ENCODE measurements at places on chromosomes 7 and 10.

DNA sequence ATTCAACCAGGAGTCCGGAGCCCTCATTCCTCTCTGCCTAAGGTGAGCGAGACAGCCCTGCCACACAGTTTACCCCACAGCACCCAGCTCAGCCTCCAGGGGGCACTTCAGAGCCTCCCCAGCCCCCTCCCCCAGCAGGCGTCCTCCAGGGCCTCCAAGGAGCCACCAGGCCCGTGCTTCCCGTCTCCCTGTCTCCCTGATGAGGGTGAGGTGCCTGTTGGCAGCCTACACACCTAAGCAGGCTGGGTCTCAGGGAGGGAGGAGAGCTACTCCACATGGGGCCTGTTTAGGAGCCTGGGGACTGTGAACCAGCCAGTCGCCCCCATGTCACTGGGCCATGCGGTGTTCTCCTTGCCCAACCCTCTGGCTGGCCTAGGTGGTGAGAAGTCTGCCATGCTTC, 28.9 kb upstream of the TRIM8 start:
- DNase-seq = peak; percentile 22

- no peak for DNase-seq
Observed at GRCh38 chr10:72186258-72186981, 29.4 kb upstream of the ANAPC16 start.

- DNase-seq = no peak
Observed at GRCh38 chr7:150993511-150993910, 2.7 kb downstream of the NOS3 start.

DNA sequence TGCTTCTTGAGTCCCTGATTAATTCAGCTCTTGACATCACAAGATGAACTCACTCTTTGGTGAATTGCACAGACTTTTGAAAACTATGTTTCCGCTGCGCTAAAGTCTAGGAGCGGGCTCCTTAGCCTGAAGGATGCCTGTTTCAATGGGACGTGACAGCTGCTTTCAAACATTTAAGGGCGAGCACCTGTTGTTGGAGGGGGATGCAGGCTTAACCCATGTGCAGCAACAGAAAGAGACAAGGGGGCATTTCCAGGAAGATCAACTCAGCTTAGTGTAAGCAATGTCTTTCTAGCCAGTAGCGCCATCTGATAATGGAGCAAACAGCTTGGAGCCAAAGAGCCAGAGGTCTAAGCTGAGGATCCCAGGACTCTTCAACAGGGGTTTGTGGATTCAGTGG, 8.4 kb upstream of the PFKFB3 start:
- DNase-seq = no peak

DNA sequence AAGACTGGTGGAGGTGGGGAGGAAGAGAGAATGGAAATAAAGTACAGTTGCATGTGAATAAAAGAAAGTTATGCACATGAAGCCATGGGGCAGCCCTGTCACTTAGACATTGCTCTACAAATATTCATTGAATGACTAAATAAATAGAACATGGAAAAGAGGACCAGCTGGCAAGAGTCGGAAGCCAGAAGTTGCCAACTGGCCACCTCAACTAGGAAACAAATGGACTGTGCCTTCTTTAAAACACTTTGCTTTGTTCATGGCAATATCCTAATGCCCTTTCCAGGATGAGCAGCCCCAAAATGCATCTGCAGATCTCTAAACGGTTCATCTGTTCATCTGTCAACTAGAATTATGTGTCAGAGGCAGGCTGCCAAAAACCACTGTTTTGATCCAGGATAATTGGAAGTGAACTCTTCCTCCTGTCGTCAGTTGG, 157.3 kb downstream of the NOC3L start:
- no peak for DNase-seq

- no peak for DNase-seq
Observed at GRCh38 chr7:50389961-50390360, 60.2 kb downstream of the FIGNL1 start.

- no peak for DNase-seq
Observed at GRCh38 chr10:108496106-108496505, 1331.6 kb upstream of the SORCS1 start.

- no peak for DNase-seq
Observed at GRCh38 chr7:109322833-109323232, 753.2 kb downstream of the DNAJB9 start.

DNA sequence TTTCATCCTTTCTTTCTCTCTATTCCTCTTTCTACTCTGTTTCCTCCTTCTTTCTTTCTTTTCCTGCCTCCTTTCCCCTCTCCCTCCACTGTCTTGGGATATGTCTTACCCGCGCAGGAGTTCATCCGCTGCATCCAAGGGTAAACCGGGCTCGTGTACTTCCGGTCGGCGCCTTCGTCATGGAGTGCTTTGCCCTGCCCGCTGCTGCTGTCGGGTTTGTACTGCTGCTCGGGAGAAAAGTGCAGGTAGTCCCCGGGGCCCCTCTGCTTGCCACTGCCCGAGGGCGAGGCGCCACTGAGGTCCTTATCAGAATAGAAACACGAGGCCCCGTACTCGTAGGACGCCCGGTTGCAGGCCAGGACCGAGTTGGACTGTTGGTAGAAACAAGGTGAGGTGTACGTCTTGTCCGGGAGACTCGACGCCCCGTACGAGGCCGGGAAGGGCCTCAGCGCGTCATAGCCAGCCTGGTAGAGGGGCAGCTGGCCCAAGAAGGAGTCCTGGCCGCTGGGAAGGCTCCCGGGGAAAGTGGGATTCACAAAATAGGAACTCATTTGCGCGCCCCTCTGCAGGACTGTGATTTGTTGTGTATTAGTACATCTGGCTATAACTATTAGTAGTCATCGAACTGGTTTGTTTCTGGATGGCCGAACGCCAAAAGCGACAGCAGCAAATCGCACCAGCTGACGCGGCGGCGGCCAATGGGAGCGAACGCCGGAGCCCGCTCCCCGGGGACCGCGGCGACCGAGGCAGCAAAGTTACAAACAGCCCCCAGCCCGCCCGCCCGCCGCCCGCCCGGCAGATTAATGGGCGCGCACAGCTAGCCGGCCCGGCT, at the start of gene HOXA6:
HOXA6 (minus strand) TSS at position 576 of the 832 bp plus-strand sequence; CDS start at position 551, 25 bp downstream.
- no peak for DNase-seq

- DNase-seq = no peak
Observed at GRCh38 chr10:136465-136762, 1.2 kb downstream of the ZMYND11 start.

- DNase-seq = no peak
Observed at GRCh38 chr7:113199136-113199535, 80.8 kb upstream of the SMIM30 start.

- no peak for DNase-seq
Observed at GRCh38 chr7:2528481-2529095, 9.0 kb downstream of the LFNG start.

- DNase-seq = no peak
Observed at GRCh38 chr10:67549390-67549789, 146.6 kb downstream of the CTNNA3 start.

- DNase-seq = no peak
Observed at GRCh38 chr10:15451137-15452094, 80.3 kb upstream of the FAM171A1 start.

DNA sequence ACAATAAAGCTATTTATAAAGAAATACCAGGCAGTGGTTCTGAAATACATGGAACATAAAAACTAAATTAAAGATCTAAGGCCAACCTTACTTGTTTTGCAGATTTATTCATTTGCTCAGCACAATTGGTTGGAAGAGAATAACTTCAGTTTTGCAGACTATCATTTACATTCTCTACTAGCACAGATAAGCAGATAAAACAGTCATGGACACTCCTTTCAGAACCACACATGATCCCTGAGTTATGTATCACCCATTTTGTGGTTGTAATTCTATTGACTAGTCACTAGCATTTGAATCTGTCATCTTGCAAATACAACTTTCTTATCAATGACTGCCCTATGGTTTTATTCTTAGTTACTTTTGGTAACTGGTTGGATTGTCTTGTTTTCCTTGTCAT, 45.1 kb downstream of the PRKAR2B start:
- DNase-seq = no peak

DNA sequence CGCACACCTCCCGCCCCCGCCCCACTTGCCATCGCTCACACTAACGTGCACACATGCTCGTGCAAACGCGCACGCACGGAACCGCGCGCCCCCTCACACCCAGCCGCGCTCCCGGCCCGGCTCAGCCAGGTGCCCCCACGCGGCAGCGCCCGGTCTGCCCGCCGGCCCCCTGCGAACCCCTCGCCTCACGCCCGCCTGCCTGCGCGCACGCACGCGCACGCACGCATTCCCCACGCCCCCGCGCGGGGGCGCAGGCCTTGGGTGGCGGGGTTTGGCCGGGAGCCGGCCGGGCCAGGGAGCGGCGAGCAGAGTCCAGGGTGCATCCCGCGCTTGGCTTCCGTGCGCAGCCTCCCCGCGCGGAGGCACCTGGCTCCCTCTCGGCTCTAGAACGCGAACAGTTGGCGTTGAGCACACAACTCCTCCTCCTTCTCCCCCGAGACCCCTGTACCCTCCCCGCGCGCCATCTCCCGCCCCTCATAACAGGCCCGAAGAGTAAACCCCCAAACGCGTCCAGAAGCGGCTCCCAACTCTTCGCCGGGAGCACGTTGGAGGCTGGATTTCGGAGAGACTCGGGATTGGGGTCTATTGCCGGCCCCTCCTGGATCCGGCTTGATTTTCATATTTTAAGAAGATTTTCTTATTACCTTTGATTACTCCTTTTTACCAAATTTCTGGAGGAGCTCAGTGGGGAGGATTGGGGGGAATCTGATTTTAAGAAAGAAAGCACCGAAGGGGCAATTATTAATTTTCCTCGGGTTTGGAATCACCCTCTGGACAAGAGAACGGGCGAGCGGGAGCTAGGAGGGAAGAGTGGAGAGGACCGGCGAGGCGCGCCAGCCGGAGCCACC, 527 bp upstream of the SORCS3 start:
- no peak for DNase-seq

DNA sequence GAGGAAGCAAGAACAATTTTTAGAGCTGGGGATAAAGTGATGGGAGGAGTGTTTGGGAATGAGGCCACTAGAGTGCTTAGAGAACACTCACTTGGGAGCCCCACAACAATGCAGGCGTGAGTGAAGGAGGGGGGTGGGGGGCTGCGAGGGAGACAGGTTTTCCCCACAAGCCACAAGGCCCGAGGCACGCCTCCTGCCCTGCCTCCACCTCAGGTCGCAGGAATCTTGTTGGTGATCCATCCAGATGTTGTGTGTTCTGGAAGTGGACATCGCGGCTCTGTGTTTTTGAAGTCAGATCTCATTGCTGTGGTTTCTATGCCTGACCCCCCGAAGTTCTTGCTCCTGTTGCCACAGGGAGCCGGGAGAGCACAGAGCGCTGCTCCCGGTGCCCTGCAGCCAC, 178.0 kb upstream of the BMPER start:
- no peak for DNase-seq

GRCh38 chr7:131957338-131958020, 401.1 kb upstream of the PODXL start:
- DNase-seq = no peak

DNA sequence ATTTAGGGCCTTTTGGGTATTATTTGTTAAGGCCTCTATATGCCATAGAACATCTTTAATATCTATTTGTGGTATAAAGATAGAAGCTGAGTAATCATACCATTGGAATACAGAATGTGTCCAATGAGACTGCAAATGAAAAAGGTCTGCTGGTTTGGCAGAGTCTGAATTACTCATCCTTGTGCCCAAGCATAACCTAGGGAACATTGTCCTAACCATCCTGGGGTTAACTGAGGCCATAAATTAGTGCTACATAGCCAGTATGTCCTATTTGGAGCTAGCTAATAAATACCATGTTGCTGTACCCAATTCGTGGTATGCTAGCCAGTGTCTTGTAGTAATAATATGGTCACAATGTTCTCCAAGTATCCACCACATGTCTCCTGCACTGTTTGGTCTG, 117.1 kb downstream of the ANKRD26 start:
- no peak for DNase-seq

- no peak for DNase-seq
Observed at GRCh38 chr7:148505645-148506375, 84.8 kb upstream of the C7orf33 start.

GRCh38 chr10:99435986-99436638, 5.7 kb upstream of the GOT1 start:
- no peak for DNase-seq

DNA sequence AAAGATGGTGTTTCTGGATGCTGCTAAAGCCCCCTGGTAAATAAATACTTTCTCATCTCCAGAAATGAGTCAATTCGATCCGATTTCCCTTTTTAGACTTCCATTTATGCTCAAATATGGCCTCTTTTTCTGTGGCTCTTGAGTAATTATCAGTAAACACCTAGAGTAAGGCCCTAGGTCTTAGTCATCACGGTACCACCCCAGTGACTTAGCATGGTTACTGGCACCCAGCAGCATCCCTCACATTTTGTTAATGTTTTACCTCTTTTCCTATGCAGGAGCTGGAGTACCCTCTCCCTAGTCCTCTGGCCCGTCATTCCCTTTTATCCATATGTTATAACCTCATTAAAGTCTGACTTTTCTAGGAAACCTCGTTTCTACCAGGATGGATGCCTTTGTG, 19.5 kb downstream of the CHN2 start:
- DNase-seq = no peak

DNA sequence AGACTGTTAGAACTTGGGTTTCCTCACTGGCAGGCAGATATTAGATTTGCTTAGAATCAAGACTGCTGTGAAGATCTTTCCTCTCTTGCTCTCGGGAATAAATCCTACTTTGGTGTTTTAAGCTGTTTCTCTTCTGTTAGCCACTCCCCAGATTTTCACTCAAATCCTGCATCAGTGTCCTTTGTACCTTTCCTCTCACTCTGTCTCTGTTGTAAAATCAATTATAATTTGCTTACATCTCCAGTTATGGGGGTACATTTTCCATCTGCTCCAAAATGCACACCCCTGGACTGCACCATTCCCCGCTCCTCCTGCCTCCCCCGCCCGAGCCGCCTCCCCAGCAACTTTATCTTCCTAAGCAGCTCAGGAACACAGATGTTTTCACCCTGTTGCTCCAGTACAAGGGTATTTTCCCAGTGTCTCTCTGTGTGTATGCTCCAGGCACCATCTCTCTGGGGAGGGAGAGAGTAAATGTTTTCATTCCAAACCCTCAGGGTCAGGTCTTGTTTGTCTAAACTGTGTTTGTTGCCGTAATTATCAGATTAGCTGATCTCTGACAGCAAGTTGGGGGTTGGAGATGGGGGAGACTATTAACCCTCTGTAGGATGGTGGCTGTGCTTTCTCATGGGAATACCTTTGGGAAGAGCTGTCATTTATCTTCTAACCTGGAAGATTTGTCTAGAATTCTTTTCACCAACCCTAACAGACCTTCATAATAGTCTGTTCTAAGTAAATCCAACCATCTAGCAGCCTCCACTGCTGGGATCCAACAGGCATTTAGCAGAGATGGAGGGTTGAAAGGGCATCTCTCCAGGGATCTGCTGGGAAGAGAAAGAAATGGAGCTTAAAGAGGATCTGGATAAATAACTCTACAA, 20.4 kb upstream of the GOT1 start:
- DNase-seq = no peak

GRCh38 chr10:22643775-22644174, 70.6 kb downstream of the PIP4K2A start:
- no peak for DNase-seq

DNA sequence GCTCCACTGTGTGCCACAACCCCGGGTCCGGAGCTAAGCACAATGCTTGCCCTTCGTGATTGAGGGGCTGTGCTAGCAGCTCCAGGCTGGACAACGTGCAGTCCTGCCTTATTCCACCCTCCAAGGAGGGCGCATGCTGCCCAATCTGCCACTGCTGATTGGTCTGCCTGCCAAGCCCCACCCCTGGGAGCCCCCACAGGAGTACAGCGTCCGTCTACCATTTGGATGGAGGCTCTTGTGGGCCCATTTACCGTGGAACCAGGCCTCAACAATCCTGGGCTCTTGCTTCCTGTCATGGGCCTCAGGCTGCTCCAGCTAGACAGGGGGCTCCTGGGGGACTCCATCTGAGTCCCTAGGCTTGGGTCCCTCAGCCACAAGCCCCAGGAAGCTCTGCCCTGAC, 173.3 kb downstream of the SLIT1 start:
- DNase-seq = no peak

- DNase-seq = no peak
Observed at GRCh38 chr7:64485623-64486022, 77.2 kb downstream of the ZNF680 start.

Data from activated CD4-positive, alpha-beta T cell treated with anti-CD3 and anti-CD28 coated beads for 24 hours (primary cell).